ENCODE measurements at places on chromosomes 16 and 17. TPM values are rescaled to one million over a fixed set of nuclear protein-coding genes. Genes with fewer than 3 reads are reported as not detected.

The PRRT2 gene
- 2.7 TPM for total RNA-seq

The ZNF646 gene
- 20.6 TPM for total RNA-seq

The UNC45B gene
- 0.14 TPM for total RNA-seq

The BCL7C gene
- total RNA-seq: 25.3 TPM

The PDE6G gene
- total RNA-seq: 1.0 TPM

The SETD6 gene
- total RNA-seq: 22.0 TPM

The NPTX1 gene
- total RNA-seq: 1.3 TPM

DNA sequence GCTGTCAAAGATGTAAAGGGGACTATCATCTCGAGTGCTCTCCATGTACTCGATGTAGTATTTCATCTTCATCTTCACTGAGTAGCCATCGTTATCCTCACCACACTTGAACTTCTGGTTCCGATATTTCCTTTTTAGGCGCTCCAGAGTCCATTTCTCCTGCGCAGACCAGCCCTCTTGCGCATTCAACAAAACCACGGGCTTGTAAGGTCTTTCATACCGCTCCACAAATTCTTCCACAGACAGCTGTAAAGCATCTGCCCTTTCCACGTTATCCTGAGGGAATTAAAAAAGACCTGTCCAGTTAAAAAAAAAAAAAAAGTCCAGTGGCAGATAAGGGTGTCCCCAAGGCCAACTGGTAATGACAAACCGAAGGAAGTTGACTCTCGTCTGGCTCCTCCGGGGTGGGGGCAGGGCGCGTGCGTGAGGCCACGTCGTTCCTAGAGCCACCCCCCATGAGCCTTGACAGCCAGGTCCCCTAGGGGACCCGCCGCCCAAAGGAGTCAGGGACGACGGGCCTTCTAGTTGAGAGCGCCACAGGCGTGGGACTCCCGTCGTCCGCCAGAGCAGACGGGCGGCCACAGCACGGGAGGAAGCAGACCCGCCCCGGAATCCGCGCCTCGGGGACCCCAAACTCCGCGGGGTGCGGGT, 701 bp downstream of the JMJD6 start:
- no peaks in the 10 kb centered on the region for H3K27me3 ChIP-seq
- peak overlapping the region; percentile 100 for H3K27ac ChIP-seq
- H3K36me3 ChIP-seq: peaks cover 46% of the 10 kb centered on the region

- H3K4me3 ChIP-seq: no peak overlapping the region
- no peaks in the 10 kb centered on the region for H3K4me1 ChIP-seq
- no peak overlapping the region for H3K27ac ChIP-seq
- DNase-seq: no peak
- H3K36me3 ChIP-seq: no peaks in the 10 kb centered on the region
- H3K27me3 ChIP-seq: no peaks in the 10 kb centered on the region
These were observed 108.5 kb upstream of the XYLT1 start for GRCh38 chr16:17578981-17579874.

- H3K27ac ChIP-seq: peak overlapping the region; percentile 85
- peaks cover 77% of the 10 kb centered on the region for H3K4me1 ChIP-seq
- peak overlapping the region; percentile 37 for H3K4me3 ChIP-seq
- H3K36me3 ChIP-seq: no peaks in the 10 kb centered on the region
- peak; percentile 82 for DNase-seq
These were observed 182.0 kb downstream of the SEC14L1 start for GRCh38 chr17:77322514-77323412.

GRCh38 chr17:40122999-40123810, 1.4 kb downstream of the MSL1 start:
- H3K27me3 ChIP-seq: no peaks in the 10 kb centered on the region
- DNase-seq: peak; percentile 66
- H3K36me3 ChIP-seq: peaks cover 31% of the 10 kb centered on the region
- H3K27ac ChIP-seq: peak overlapping the region; percentile 94

- H3K27me3 ChIP-seq: no peaks in the 10 kb centered on the region
- H3K36me3 ChIP-seq: no peaks in the 10 kb centered on the region
- peak overlapping the region; percentile 33 for H3K4me3 ChIP-seq
- DNase-seq: no peak
- peaks cover 17% of the 10 kb centered on the region for H3K4me1 ChIP-seq
These were observed 159.5 kb upstream of the CACNG5 start for GRCh38 chr17:66675273-66675990.

DNA sequence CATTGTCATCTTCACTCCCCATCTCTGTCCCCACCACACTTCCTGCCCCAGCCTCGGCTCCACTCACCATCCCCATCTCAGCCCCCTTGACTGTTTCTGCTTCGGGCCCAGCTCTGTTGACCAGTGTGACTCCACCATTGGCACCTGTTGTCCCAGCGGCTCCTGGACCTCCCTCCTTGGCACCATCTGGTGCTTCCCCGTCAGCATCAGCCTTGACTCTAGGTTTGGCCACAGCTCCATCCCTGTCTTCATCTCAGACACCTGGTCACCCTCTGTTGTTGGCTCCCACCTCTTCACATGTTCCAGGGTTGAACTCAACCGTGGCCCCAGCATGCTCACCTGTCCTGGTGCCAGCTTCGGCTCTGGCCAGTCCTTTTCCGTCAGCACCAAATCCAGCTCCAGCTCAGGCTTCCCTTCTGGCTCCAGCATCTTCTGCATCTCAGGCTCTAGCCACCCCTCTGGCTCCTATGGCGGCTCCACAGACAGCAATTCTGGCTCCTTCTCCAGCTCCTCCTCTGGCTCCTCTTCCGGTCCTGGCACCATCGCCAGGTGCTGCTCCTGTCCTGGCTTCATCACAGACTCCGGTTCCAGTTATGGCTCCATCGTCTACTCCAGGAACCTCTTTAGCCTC, 24.4 kb upstream of the PHKG2 start:
- H3K4me3 ChIP-seq: no peak overlapping the region
- peaks cover 99% of the 10 kb centered on the region for H3K36me3 ChIP-seq
- no peak overlapping the region for H3K27ac ChIP-seq
- no peaks in the 10 kb centered on the region for H3K27me3 ChIP-seq

DNA sequence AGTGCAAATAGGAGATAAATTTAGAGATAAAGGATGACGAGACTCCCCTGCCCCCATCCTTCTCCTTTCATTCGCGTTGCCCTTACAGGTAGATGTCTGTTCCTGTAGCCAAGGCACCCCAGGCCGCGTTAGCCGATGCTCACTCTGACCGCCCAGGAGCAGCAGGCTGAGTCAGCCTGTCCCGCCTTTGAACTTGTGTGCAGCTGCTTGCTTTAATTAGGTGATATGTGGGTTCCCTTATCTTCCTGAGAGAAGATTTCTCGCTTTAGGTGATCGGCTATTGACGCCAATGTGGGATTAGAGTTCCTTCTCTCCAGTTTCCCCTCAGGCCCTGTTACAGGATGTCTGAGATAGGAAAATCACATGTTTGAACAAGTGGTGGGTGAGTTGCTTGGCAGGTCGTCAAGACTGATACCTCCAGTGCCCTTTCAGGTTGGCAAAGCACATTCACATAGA, 119.5 kb downstream of the MSI2 start:
- H3K4me3 ChIP-seq: no peak overlapping the region
- H3K27me3 ChIP-seq: no peaks in the 10 kb centered on the region
- DNase-seq: no peak

DNA sequence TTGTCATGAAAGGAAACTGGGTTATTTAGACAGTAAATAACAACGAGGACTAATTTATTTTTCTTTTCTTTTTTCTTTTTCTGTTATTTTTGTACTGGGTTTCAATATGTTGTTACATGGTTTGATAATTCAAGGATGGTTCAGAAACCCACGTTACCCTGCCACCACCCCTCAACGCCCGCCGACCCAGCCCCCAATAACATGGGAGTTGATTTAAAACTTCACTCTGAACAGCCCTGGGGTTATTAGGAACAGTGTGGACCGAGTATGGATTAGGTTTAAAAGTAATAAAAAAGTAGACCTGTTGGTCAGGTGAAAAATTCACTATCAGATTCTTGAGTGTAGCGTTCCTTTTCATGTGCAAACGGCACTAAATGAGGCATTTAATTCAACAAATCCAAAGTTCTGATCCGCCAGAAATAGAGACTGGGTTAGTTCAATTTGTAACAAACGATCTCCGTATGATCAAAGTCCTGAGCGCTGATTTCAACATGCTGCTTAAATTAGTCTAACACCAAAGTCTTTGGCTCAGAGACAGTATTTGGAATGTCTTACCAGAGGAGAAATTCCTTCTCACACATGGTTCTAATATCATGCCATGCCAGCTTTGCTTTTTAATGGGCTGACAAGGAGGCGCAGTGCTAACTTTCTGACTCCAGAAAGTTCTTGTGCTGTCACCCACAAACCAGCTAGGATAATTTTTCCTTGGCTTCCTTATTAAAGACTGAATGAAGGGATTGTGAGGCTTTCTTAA, 173.1 kb upstream of the IRX3 start:
- H3K4me1 ChIP-seq: no peaks in the 10 kb centered on the region
- no peak overlapping the region for H3K27ac ChIP-seq
- H3K36me3 ChIP-seq: no peaks in the 10 kb centered on the region

DNA sequence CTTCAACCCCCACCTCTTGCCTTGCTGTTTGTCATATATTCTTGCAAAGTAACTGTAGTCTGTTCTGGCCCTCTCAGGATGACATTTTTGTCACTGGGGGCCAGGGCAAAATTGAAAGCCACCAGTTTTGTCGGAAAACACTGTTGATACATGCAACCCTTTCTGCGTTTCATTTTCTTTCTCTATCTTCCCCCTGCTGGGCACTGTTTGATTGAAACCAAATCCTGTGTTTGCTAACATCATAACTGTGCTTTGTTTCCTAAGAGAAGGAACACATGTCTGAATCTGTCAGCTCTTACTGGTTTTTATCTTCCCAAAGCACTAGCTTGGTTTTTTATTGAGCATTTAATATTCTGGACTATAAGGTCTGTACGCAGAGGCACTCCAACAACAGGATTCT, 11.7 kb upstream of the CPPED1 start:
- no peak overlapping the region for H3K27ac ChIP-seq
- no peaks in the 10 kb centered on the region for H3K27me3 ChIP-seq
- no peak for DNase-seq

DNA sequence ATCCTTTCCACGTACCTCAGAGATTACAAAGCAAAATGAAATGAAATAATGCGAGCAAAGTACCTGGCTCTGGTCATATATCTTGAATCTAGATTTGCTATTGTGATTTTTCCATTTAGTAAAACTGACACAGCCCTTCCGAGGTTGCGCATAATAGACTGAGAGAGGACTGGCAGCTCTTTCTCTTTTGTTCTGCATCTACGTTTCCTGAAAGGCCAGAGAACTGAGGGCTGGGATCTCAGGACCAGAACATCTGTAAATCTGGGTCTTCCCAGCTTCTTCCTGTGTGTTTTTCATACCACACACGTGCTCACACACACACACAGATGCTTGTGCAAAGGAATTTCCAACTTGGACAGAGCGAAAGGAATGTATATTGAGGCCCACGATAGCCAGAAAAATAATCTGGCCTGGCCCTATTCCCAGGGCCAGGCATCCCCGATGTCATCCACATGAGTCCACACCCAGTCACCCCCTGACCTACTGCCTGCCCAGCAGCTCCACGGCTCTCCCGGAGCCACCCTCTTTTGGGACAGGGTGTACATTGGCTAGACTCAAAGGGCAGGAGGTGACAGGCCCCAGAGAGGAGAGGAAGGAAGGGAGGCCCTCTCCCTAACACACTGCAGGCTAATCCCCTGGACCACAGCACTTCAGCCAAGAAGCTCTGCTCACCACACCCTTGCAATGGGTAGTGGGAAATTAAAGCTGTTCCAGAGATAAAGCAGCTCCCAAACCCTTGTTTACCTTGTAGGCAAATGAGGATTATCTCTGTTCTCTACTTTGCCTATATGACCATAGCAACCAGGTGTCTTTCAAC, 41.8 kb downstream of the NOL11 start:
- H3K4me3 ChIP-seq: no peak overlapping the region
- H3K27ac ChIP-seq: no peak overlapping the region
- DNase-seq: peak; percentile 59
- H3K4me1 ChIP-seq: no peaks in the 10 kb centered on the region
- no peaks in the 10 kb centered on the region for H3K36me3 ChIP-seq

- H3K4me1 ChIP-seq: peaks cover 26% of the 10 kb centered on the region
- H3K27ac ChIP-seq: no peak overlapping the region
- DNase-seq: no peak
- H3K36me3 ChIP-seq: peaks cover 27% of the 10 kb centered on the region
These were observed 3.9 kb downstream of the PDK2 start for GRCh38 chr17:50099003-50099402.

- peaks cover 6% of the 10 kb centered on the region for H3K36me3 ChIP-seq
- peak overlapping the region; percentile 99 for H3K27ac ChIP-seq
- no peak for DNase-seq
These were observed 1.3 kb downstream of the APPBP2 start for GRCh38 chr17:60524463-60525327.

- H3K4me1 ChIP-seq: no peaks in the 10 kb centered on the region
- H3K27ac ChIP-seq: no peak overlapping the region
- DNase-seq: no peak
- H3K36me3 ChIP-seq: no peaks in the 10 kb centered on the region
- no peak overlapping the region for H3K4me3 ChIP-seq
These were observed 26.1 kb upstream of the AMZ2 start for GRCh38 chr17:68221786-68222185.

- H3K4me1 ChIP-seq: peaks cover 85% of the 10 kb centered on the region
- peak overlapping the region; percentile 67 for H3K27ac ChIP-seq
- no peaks in the 10 kb centered on the region for H3K36me3 ChIP-seq
These were observed 6.6 kb downstream of the ST3GAL2 start for GRCh38 chr16:70432356-70432722.

- H3K4me1 ChIP-seq: peaks cover 15% of the 10 kb centered on the region
- no peaks in the 10 kb centered on the region for H3K27me3 ChIP-seq
- H3K4me3 ChIP-seq: no peak overlapping the region
- peaks cover 89% of the 10 kb centered on the region for H3K36me3 ChIP-seq
These were observed 15.5 kb downstream of the DYNC1LI2 start for GRCh38 chr16:66735891-66736290.

GRCh38 chr16:87297918-87298631, 19.1 kb downstream of the C16orf95 start:
- no peak overlapping the region for H3K4me3 ChIP-seq
- H3K27ac ChIP-seq: no peak overlapping the region
- no peaks in the 10 kb centered on the region for H3K27me3 ChIP-seq
- no peaks in the 10 kb centered on the region for H3K36me3 ChIP-seq

DNA sequence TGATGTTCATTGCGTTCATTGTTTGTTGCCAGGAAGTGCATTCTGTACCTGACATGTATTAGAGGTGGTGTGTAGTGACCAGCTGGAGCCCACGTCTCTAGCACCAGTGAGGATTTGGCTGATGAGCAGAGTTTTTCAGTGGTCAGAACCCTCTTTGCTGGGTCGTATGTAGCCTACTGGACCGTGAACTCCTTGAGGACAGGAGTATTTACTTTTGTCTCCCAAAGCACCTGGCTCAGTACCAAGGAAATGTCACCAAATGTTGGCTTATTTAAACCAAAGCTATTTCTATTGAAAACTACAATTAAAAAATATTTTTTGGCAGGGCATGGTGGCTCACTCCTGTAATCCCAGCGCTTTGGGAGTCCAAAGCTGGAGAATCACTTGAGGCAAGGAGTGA, 262.7 kb downstream of the SNX29 start:
- DNase-seq: no peak
- no peaks in the 10 kb centered on the region for H3K4me1 ChIP-seq
- no peak overlapping the region for H3K27ac ChIP-seq
- H3K4me3 ChIP-seq: no peak overlapping the region
- H3K27me3 ChIP-seq: no peaks in the 10 kb centered on the region
